Stimulated activated naive B cell treated with anti-CD40 and anti-IgM and Interleukin-4, amounts not matched to agents 10 μg/mL and 1 μg/mL and 100 μg/mL, for 72 hours (primary cell): ENCODE measurements at places on chromosomes 2 and 18.

- no peak for DNase-seq
- H3K27ac ChIP-seq = no peak overlapping the region
- no peak overlapping the region for H3K4me3 ChIP-seq
These were observed 16.3 kb upstream of the GTF2A1L start for GRCh38 chr2:48601349-48601748.

DNA sequence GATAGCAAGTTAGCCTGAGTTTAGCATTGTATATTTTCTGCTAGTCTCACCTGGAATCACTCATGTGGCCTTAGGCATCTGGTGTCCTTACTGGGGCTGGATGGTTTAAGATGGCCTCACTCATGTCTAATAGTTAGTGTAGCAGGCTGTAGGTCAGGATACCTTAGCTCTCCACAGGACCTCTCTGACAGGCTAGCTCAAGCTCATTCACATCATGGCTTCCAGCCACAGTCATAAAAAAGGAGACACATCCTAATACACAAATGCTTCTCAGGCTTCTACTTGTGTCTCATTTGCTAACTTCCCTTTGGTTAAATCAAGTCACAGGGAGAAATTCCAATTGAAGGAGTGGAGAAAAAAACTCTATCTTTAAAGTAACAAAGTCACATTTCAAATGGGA is 47.7 kb downstream of the MYO1B start:
- H3K4me1 ChIP-seq = peaks cover 10% of the 10 kb centered on the region
- H3K27me3 ChIP-seq = no peaks in the 10 kb centered on the region
- H3K27ac ChIP-seq = no peak overlapping the region
- no peak overlapping the region for H3K4me3 ChIP-seq
- DNase-seq = no peak

DNA sequence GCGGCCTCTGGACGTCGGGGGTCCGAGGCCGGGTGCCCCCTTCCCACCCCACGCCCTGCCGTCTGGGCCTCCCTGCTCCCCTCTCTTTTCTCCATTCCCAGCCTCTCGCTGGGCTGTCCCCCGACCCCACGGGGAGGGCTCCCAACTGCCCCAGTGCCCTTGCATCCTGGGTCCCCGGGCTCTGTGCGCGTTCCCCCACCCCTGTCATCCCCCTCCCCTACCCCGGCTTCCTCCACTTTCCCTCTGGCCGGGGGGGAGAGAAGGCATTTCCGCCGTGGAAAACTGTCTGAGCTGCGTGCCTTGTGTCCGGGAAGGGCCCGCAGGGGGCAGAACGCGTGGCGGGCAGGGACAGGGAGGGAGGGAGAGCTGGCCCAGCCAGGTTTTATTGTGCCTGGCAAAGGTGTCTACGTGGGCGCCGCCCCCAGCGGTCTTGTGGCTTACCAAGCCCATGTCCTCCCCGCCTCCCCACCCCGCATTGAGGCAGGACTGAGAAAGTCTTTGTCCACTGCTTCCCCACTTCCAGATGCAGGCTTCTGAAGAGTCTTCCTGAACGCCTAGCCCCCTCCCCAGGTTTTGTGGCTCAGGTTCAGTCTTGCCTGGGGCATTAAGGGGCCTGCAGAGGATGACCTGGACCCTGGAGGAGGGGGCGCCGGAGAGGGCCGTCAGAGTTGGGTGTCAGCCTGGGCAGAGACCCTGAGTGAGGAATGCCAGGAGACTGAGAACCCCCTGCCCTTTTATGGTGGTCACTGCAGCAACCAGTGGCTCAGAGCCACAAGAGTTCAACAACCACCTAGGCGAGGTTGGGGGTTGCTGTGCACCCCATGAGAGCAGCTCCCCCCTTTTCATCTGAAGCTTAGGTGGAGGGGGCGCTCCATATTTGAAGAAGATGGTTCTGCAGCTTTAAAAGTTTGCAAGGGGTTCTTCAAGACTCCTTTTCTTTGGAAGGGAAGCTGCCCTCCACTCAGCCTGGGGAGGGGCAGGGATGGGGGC is 1.3 kb downstream of the ITM2C start:
- peak overlapping the region; percentile 88 for H3K4me3 ChIP-seq
- no peaks in the 10 kb centered on the region for H3K36me3 ChIP-seq
- H3K27me3 ChIP-seq = no peaks in the 10 kb centered on the region
- H3K27ac ChIP-seq = peak overlapping the region; percentile 89
- no peak for DNase-seq

GRCh38 chr2:105588581-105588980 is 156.1 kb upstream of the NCK2 start:
- H3K27me3 ChIP-seq = no peaks in the 10 kb centered on the region
- peaks cover 3% of the 10 kb centered on the region for H3K36me3 ChIP-seq
- no peak for DNase-seq
- H3K4me1 ChIP-seq = peaks cover 5% of the 10 kb centered on the region

DNA sequence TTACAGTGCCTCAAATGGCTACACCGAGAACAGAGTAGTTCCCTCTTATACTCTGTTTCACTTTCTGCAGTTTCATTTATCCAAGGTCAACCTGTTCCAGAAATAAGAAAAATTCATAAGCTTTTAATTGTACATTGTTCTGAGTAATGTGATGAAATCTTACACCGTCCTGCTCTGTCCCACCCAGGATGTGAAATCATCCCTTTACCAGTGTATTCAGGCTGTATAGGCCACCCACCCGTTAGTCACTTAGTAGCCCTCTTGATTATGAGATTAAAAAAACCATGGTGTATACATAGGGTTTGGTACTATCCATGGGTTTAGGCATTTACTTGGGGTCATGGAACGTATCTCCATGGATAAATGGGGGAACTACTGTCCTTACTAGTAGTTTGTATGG is 29.8 kb downstream of the STARD6 start:
- DNase-seq = no peak
- no peaks in the 10 kb centered on the region for H3K27me3 ChIP-seq
- H3K4me1 ChIP-seq = no peaks in the 10 kb centered on the region
- H3K27ac ChIP-seq = no peak overlapping the region

DNA sequence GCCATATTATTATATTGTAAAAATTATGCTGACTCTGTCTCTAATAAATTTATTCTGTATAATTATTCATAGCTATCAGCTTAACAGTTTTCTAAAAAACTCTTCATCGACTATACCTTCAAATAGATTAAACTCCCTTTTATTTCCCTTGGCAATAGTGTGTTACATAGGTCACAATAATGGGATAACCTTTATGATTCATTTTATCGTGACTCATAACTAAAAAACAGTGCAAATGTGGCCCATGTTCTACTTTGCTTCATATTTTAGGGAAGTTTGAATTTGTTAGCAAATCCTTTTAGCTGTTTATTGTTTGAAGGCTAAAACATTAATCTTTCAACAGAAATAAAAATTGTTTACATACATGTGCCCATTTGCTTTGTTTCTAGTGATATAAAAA is 783.2 kb upstream of the CDH2 start:
- H3K27me3 ChIP-seq = no peaks in the 10 kb centered on the region
- no peak overlapping the region for H3K4me3 ChIP-seq
- no peaks in the 10 kb centered on the region for H3K4me1 ChIP-seq
- no peak for DNase-seq
- H3K36me3 ChIP-seq = no peaks in the 10 kb centered on the region

DNA sequence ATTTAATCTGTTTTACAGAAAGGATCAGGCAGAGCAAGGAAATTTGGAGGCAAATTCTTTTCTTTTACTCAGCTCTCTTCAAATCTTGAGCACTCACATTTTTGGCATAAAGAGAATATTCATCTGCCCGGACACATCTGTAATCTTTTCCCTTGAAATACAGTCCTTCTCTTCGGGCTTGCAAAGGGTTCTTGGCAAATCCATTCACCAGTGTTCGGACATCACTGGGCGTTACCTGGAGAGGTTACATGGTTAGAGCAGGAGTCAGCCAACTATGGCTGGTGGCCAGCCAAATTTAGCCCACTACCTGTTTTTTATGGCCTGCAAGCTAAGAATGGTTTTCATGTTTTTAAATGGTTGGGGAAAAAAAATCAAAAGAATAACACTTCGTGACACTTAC is 2.1 kb downstream of the PFN4 start:
- H3K27me3 ChIP-seq = no peaks in the 10 kb centered on the region
- no peaks in the 10 kb centered on the region for H3K36me3 ChIP-seq
- no peak overlapping the region for H3K4me3 ChIP-seq

- DNase-seq = no peak
- no peaks in the 10 kb centered on the region for H3K4me1 ChIP-seq
- no peak overlapping the region for H3K4me3 ChIP-seq
- no peak overlapping the region for H3K27ac ChIP-seq
These were observed 49.2 kb downstream of the CYB5A start for GRCh38 chr18:74242438-74243096.

- H3K36me3 ChIP-seq = peaks cover 4% of the 10 kb centered on the region
- no peak for DNase-seq
- peak overlapping the region; percentile 99 for H3K27ac ChIP-seq
These were observed 335 bp downstream of the TRAK2 start for GRCh38 chr2:201450954-201451291.

GRCh38 chr2:8159966-8160603 is 521.8 kb upstream of the ID2 start:
- H3K36me3 ChIP-seq = peaks cover 3% of the 10 kb centered on the region
- peak overlapping the region; percentile 56 for H3K27ac ChIP-seq
- no peak overlapping the region for H3K4me3 ChIP-seq
- H3K27me3 ChIP-seq = peaks cover 22% of the 10 kb centered on the region
- no peak for DNase-seq

DNA sequence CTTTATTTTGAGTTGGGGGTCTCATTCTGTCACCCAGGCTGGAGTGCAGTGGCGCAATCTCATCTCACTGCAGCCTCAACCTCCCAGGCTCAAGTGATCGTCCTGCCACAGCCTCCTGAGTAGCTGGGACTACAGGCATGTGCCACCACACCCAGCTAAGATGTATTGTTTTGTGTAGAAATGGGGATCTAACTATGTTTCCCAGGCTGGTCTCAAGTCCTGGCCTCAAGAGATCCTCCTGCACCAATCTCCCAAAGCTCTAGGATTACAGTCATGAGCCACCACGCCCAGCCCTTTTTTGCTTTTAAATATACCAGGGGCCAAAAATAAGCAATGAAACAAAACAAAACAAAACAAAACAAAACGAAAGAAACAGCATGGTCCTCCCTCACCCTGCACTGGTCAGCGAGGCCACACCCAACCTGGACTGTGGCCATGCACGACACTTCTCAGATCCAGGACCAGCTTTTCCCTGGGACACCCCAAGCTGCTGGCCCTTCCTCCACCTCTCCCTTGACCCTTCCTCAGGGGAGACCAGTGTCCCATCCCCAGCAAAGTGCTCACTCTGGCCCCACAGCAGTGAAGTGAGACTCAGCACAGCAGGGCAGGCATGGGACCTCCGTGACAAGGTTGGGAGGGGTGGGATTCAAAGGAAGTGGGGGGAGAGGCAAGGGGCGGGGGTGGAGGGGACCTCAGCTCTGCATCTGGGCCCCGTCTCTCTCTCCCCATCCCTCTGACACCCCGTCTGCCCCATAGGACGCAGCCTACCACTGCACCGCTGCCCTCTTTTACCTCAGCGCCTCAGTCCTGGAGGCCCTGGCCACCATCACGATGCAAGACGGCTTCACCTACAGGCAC is 23.5 kb downstream of the MAL start:
- peaks cover 8% of the 10 kb centered on the region for H3K4me1 ChIP-seq
- H3K4me3 ChIP-seq = no peak overlapping the region
- no peak for DNase-seq
- no peaks in the 10 kb centered on the region for H3K36me3 ChIP-seq

DNA sequence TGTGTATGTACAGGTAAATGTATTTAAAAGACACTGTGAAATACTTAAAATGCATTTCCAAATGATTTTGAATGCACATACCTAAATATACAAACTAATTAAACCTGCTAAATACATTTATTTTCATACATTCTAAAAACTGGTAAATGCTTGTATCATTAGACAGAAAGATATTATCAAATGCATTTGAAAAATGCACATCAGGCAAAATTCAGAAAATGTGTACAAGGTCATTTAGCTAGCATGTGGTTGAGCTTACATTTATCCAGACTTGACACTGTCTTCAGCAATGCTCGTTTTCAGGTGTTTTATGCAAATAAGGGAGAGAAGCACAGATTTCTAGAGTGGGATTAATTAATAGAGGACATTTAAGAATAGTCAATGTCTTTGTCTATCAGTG is 374.2 kb downstream of the SUCLG1 start:
- H3K4me1 ChIP-seq = no peaks in the 10 kb centered on the region
- no peaks in the 10 kb centered on the region for H3K36me3 ChIP-seq
- H3K27ac ChIP-seq = no peak overlapping the region
- no peak overlapping the region for H3K4me3 ChIP-seq

- H3K27me3 ChIP-seq = no peaks in the 10 kb centered on the region
- H3K27ac ChIP-seq = no peak overlapping the region
- H3K36me3 ChIP-seq = peaks cover 56% of the 10 kb centered on the region
These were observed 44.6 kb downstream of the FAM168B start for GRCh38 chr2:131048641-131049040.

DNA sequence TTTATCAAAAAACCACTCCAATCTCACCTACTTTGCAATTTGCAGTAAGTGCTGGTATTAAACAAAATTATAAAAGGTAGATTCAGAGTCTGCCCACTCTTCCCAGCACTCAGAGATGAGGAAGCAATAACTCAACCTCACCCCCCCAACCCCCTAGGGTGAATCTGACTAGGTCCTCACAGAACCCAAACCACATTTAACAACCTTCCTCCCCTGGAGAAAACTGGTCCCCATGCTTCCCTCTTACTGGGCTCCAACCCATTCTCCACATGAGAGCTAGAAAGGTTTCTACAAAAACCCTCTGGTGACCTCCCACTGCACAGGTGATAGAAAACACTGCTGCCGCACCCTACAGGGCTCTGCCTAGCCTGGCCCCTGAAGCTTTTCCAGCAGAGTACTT is 40.5 kb upstream of the BMP10 start:
- no peaks in the 10 kb centered on the region for H3K27me3 ChIP-seq
- H3K4me3 ChIP-seq = no peak overlapping the region
- DNase-seq = no peak
- H3K4me1 ChIP-seq = peaks cover 30% of the 10 kb centered on the region
- no peak overlapping the region for H3K27ac ChIP-seq

DNA sequence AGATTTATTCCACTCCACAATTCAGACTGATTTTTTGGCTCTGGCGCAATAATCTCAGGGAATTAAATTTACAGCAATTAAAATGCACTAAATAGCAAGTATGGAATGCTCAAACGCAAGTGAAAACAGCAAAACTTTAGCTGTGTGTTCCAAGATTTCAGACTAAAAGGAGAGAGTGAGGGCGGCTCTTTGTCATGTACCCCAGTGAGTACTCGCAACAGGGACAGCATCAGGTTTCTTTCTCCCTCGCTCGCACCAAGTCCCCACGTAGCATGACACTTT is 1.1 kb downstream of the ROCK2 start:
- no peak for DNase-seq
- no peaks in the 10 kb centered on the region for H3K27me3 ChIP-seq
- peaks cover 2% of the 10 kb centered on the region for H3K36me3 ChIP-seq
- peak overlapping the region; percentile 100 for H3K4me3 ChIP-seq
- peak overlapping the region; percentile 97 for H3K27ac ChIP-seq
